ENCODE measurements at places on chromosomes 1 and 21.

DNA sequence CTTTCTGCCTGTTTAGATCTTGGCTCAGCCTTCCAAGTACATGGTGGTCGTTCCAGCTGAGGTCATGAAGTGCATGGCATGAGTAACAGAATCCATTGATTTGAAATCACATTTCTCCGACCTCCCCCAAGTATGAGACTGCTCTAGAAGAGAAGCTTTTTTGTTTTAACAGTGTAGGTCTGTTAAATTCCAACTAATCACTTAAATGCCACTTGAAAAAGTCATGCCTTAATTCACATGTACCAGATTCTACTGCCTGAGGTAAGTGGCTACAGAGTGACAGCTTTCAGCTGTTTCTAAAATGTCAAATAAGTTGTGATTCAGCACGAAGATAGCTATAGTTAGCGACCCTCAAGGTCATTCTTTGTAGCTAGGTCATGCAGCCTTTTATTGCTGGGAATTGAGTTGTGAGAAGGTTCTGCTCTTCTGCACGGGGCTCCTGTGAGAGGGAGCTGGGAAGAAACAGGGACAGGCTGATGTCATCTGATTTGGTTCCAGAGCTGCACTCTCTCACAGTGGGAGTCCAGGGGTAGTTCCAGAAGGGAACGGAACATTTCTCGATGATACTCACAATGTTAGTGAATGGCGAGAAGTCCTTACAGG, 112.7 kb downstream of the VPS13D start:
- DNase-seq = no peak

- DNase-seq = no peak
These were observed 35.1 kb downstream of the CNIH3 start for GRCh38 chr1:224651188-224651587.

GRCh38 chr1:114009393-114009792, 30.1 kb downstream of the OLFML3 start:
- DNase-seq = no peak

GRCh38 chr1:94300731-94301130, 63.3 kb upstream of the ARHGAP29 start:
- no peak for DNase-seq

DNA sequence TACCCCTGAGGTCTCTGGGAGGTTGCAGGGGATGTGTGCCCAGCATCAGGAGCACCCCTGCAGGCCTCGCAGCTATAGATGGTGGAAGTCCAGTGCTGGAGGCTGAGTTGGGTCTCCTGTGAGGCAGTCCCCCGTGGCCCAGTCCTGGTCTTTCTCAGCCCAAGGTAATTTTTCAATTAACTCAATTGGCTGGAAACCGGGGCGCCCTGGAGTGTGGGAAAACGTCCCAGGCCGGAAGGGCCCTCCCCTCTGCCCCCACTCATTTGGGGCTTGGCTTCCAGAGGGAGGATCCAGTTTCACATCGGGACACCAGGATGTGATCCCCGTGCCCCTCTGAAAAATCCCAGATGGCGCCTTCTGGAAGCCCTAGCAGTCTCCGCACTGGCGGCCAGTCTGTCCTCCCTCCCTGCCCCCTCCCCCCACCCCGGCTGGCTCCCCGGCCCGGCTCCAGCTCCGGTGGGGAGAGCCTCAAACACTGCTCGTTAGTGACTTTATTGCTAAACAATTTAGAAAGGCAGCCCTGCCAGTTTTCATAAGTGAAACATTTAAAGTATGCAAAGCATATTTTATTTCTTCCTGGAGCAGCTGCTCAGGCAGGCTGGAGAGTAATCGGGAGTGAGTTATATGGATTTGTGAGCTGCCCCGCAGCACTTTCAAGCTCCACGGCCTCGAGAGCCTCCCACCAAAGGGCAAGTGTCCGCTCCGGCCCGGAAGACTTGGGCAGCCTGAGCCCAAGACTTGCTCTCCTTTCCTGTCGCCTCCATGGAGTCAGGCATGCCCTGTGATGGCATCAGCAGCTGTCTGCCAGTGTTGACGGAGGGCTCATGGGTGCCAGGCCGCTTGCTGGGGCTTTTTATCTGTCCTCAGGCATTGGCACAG, 208.2 kb upstream of the TMEM51 start:
- DNase-seq = no peak

- DNase-seq = peak; percentile 69
These were observed 58.0 kb downstream of the NKAIN1 start for GRCh38 chr1:31181515-31182343.

DNA sequence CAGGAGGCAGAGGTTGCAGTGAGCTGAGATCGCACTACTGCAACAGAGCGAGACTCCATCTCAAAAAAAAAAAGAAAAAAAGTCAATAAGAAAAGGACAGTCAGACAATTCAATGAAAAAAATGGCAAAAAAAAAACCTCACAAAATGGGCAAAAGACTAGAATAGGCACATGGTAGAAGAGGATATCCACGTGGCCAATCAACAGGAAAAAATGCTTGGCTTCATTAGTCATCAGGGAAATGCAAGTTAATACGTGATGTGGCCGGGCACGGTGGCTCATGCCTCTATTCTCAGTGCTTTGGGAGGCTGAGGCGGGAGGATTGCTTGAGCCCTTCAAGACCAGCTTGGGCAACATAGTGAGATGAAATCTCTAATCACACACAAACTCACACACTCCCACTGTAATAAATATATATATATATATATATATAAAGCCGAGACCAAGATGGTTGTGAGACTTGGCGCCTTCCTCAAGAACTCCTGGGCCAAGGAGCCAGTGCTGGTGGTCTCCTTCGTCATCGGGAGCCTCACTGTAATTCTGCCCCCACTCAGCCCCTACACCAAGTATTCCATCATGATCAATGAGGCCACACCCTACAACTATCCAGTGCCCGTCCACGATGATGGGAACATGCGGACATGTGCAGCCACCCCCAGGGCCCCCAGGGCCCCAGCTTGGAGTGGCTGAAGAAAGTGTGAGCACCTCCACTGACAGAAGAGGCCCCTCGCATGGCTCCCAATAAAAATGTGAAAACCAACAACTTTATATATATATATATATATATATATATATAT, 22.9 kb upstream of the LEFTY2 start:
- no peak for DNase-seq

DNA sequence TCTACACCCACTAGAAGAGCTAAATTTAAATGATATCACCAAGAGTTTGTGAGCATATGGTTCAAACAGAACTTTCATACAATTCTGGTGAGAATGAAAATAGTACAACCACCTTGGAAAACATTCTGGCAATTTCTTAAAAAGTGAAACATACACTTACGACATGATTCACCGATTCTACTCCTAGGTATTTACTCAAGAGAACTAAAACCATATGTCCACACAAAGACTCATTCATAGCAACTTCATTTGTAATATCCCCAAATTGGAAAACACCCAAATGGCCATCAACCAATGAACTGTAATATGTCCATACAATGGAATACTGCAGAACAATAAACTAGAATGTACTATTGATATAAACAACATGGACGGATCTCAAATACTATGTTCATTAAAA, 51.2 kb upstream of the ADAM30 start:
- no peak for DNase-seq

DNA sequence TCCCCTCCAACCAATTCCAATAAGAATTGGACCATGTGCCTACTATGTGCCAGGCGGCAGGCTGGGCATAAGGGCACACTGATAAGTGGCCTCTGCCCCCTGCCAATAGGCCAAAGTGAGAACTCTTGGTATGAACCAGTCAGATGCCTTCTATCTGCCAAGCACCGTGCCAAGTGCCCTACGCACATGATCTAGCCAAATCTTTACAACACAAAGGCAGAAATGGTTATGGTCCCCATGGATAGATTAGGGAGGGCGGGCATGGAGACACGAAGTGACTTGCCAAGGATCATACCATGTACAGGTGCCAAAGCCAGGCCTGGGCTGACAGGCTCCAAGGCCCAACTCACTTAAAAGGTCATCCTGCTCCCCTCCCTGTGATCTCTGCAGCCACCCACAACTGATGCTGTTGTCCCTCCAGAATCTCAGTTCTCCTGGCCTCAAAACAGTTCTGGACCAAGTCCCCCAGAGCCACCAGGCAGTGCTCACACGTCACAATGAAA, 32.1 kb downstream of the CASZ1 start:
- DNase-seq = no peak

GRCh38 chr1:44842862-44843655, at the start of gene PTCH2:
Gene PTCH2 (minus strand): TSS chr1:44843253. CDS start chr1:44842932, 321 bp downstream.
- peak; percentile 71 for DNase-seq

DNA sequence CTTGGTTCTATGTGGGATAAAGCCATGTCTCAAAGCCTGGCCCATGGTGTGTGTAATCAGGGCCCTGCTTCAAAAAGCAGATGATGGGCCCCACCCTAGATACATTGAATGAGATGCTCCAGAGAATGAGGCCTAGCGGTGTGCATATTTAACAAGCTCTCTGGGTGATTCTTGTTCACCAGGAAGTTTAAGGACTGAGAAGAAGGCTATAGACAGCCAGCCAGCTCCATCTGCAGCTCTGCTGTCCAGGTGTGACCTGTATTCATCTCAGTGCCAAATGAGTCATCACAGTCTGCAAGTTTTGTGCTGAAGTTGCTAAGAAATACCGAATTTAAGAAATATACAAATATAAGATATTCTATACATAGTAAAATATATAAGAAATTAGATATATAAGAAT, 182.0 kb upstream of the RUNX1 start:
- no peak for DNase-seq

DNA sequence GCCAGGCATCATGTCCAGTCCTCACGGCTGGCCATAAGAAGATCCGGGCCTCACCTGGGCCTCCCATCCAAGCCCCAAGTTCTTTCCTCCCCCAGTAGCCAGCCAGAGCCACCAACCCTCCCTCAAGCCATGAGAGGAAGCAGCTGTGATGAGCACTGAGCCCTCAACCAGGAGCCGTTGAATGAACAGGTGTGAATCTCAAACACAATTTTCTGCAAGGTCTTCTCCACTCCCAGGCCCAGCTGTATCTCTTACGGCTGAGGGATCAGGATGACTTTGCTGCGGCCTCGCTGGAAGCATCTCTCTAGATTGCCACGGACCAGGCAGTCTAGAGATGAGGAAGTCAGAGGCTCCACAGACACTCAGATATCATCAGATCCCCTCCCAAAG, 9.8 kb upstream of the CLDN14 start:
- DNase-seq = no peak

GRCh38 chr1:80656014-80656636, 1144.6 kb upstream of the ADGRL2 start:
- no peak for DNase-seq

DNA sequence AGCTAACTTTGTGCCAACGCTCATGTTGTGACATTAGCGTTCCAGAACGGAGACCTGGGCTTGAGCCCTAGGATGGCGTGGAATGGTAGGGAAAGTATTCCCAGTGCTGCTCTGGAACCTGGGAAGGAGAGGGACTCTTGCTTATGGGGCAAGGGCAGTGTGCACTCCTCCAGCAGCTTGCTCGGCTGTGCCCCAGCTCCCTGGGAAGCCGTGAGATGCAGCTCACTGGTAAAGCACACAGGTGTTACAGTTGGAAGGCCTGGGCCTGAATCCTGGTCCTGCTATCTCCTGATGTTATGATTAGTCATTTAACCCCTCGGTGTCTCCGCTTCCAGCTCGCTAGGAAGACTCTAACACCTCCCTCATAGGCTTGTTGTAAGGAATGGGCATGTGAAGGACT, 42.4 kb upstream of the EPHA8 start:
- no peak for DNase-seq

- no peak for DNase-seq
These were observed 54.9 kb downstream of the UCK2 start for GRCh38 chr1:165882168-165882837.

DNA sequence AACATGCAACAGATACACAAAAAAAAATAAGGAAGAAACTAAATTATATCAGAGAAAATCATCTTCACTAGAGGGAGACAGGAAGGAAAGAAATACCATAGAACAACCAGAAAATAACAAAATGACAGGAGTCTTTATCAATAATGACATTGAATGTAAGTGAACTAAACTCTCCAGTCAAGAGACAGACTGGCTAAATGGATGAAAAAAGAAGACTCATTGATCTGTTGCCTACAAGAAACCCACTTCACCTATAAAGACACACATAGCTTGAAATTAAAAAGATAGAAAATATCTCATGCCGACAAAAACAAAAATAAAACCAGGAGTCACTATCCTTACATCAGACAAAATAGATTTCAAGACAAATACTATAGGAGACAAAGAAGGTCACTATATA, 593.1 kb upstream of the USP24 start:
- no peak for DNase-seq

- no peak for DNase-seq
These were observed 153.4 kb downstream of the SIPA1L2 start for GRCh38 chr1:232476538-232476950.

DNA sequence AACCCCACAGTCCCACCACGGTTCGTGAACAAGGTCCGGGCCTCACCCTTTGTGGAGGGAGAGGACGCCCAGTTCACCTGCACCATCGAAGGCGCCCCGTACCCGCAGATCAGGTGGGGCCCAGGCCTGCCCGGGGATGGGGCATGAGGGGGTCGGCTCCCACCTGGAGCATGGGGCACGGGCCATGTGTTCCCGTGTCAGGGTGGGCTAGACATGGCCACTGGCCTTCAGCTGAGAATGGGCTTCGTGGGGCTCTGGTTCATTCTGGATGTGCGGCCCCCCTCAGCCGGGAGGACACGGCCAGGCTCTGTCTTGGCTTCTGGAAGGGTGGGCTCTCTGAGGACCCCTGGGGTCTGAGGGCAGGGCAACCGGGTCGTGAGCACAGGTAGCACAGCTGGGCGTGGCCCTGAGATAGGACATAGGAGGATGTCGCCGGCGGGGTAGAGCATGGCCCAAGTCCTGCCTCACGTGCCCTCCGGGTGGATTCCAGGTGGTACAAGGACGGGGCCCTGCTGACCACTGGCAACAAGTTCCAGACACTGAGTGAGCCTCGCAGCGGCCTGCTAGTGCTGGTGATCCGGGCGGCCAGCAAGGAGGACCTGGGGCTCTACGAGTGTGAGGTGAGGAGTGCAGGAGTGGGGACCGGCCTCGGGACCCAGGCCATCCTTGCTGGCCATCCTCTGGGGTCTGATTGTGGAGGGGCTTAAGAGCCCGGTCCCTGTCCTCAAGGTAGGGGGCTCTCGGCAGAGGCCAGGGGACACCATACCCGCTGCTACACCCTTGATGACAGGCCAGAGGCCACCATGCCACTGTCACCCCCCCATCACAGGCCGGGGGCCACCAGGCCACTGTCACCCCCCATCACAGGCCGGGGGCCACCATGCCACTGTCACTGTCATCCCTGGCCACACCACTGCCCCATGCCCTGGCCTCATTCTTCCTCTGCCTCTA, 55.5 kb downstream of the TRIM11 start:
- no peak for DNase-seq

GRCh38 chr1:55076356-55076755, 37.0 kb downstream of the PCSK9 start:
- DNase-seq = no peak

DNA sequence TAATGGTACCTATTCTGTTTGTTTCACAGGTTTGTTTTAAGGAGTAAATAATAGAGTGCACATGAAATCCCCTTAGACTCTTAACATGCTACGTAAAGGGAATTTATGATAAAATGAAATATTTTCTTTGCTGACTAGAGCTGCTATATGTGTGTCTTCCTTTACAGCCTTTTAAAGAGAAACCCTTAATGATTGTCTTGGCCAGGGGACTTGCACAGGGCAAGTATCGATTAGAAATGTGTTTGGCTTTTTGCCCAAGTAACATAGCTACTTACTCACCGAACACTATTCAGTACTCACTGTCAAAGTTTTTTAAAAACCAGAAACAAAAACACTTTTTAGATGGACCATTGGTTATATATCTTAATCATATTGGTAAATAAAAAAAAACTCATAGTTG, 71.3 kb upstream of the KIAA1614 start:
- DNase-seq = no peak
